ENCODE measurements at places on chromosomes 6 and 20. TPM values are rescaled to one million over a fixed set of nuclear protein-coding genes. Genes with fewer than 3 reads are reported as not detected.

GRCh38 chr6:3745566-3746118 lies 5.9 kb downstream of the PXDC1 start:
- no peak for DNase-seq

SLC22A3 gene
- polyA plus RNA-seq: 4.3 TPM

GRCh38 chr6:3181105-3181504 lies 23.8 kb upstream of the TUBB2A start:
- DNase-seq: no peak

GRCh38 chr6:25389471-25389870 lies 110.3 kb downstream of the CARMIL1 start:
- DNase-seq: no peak

NKAIN2 gene
- polyA plus RNA-seq: 31.2 TPM

MUC22 gene
- not detected for polyA plus RNA-seq
